ENCODE measurements at places on chromosomes 2 and 18.
A peak's percentile ranks its signal among the peaks of the same experiment; 100 is the strongest.

GRCh38 chr2:74128206-74128605 lies 19.5 kb downstream of the BOLA3 start:
- no peak for DNase-seq

- no peak for DNase-seq
These were observed 138.9 kb upstream of the SETBP1 start for GRCh38 chr18:44541781-44542180.

GRCh38 chr2:101089419-101089818 lies 61.8 kb downstream of the TBC1D8 start:
- no peak for DNase-seq

- peak; percentile 37 for DNase-seq
These were observed 467 bp downstream of the PUM2 start for GRCh38 chr2:20350041-20350712.

DNA sequence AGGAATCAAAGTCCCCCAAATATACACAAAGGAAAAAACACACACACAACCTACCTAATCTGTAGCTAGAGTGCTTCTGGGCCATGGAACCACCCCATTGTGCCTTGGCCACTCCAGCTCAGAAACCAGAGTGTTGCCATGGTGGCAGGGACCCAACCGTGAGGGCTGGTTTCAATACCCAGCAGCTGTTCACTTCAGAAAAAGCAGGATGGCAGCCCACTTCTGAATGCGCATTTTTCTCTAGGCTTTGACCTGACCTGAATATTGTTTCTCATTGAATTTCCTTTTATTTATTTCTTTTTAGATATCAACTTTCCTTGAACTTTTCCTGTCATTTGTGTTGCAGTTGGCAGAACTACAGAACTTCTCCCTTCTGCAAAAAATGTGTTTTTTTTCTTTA lies 43.0 kb upstream of the EHBP1 start:
- no peak for DNase-seq

- DNase-seq: no peak
These were observed 50.8 kb downstream of the DNMT3A start for GRCh38 chr2:25290811-25291495.

- DNase-seq: no peak
These were observed 182.9 kb upstream of the TPO start for GRCh38 chr2:1230155-1230893.

GRCh38 chr2:156492979-156493378 lies 56.8 kb downstream of the GPD2 start:
- DNase-seq: no peak

- DNase-seq: no peak
These were observed 45.1 kb downstream of the DHX57 start for GRCh38 chr2:38830526-38831159.

GRCh38 chr2:43792653-43793052 lies 18.8 kb downstream of the DYNC2LI1 start:
- no peak for DNase-seq

DNA sequence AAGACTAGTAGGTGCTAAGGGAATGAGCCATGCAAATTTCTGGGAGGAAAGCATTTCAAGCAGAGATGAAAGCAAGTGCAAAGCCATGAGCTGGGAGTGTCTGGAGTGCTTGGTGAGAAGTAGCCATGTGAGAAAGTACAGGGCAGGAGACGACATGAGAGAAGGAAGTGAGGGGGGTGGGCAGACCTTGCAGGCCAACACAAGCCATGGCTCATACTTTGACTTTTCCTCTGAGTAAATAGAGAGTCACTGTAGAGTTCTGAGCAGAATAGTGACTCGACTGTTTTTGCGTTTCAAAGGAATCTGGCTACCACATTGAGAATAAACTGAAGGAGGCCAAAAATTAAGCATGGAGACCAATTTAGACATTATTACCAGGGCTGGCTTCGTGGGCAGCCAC lies 42.2 kb downstream of the SCN2A start:
- no peak for DNase-seq

DNA sequence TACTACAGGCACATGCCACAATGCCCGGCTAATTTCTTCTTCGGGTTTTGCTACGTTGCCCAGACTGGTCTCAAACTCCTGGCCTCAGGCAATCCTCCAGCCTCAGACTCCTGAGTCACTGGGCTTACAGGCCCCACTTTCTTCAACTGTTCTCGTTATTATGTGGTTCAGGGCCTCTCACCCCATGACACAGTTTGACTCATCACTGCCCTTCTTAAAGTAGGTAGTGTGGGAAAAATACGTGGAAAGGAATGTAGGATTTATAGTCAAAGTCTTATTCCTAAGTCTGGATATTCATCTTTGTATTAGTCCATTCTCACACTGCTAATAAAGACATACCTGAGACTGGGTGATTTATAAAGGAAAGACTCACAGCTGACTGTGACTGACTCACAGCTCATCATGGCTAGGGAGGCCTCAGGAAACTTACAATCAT lies 19.4 kb downstream of the CENPA start:
- no peak for DNase-seq

DNA sequence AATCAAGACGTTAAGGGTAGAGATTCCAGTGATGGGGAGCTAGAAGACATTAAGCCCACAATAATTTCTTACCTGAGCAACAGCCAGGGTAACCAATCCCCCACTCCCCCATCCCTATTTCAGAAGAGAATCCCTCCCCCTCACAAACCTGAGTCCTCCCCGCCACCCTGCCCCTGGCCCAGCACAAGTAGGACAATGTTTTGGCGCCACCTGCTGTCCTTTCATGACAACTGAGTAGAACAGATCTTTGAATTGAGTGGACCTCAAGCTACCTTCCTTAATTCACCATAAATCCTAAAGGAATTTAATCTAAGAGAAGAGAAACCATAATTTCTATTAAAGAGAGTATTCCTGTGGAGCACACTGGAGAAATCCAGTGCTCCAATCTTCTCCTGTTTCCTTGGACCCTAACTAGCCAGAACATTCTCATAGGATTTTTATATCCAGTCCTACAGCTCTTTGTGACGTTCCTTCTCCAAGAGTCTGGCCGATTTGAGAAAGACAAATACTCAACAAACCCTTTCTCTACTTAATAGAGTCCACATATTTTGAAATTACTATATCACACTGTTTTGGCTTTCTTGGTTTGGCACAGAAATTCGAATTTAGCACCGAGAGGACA lies 41.1 kb downstream of the NHEJ1 start:
- no peak for DNase-seq

GRCh38 chr2:171309455-171310286 lies 124.1 kb downstream of the METTL8 start:
- no peak for DNase-seq

- DNase-seq: no peak
These were observed 97.8 kb downstream of the B3GNT2 start for GRCh38 chr2:62293490-62294271.

- DNase-seq: no peak
These were observed 10.2 kb downstream of the ZNF516 start for GRCh38 chr18:76484749-76485387.

- no peak for DNase-seq
These were observed 59.5 kb downstream of the TTN start for GRCh38 chr2:178747767-178748166.

DNA sequence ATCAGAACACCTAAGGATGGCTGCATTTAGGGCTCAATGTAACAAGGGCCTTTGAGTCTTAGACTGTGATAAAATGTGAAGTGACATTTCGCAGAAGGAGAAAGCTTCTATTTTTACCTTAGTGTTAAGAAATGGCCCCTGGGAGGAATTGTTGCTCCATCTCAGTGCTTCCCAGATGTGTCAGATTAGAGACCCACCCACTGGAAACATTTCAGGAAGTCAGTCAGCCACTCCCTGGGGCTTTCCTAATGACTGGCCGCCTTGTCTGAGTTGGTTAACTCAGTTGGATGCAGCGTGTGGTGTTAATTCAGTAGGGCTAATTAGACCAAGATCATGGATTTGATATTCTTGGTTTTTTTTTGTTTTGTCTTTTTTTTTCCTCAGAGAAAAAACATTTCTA lies 355.9 kb downstream of the PIK3C3 start:
- no peak for DNase-seq

DNA sequence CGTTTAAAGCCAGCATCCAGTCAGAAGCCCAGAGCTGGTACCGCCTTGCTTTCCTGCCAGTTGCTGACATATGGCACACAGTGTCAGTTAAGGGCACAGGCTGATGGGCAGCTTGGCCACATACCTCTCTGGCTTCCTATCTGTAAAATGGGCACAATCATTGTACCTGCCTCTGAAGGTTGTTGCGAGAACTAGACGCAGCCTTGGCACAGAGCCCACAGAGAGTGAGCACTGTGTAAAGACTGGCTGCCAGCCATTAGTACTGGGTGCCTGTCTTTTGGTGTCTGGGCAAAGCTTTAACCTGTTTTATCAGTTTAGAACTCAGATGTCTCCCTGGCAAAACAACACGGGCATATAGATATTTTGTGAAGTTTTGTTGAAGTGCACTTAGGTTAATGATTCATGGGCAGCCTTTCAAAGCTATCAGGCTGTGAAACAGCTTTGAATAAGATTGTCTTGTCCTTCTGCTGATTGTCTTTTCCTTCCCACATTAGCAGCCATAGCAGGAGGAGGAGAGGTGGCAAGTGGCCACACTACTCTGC lies 269.5 kb downstream of the NEDD4L start:
- no peak for DNase-seq

- DNase-seq: no peak
These were observed 64.1 kb downstream of the BCL2 start for GRCh38 chr18:63255435-63255834.

GRCh38 chr2:20196053-20196656 lies 28.8 kb downstream of the SDC1 start:
- no peak for DNase-seq

DNA sequence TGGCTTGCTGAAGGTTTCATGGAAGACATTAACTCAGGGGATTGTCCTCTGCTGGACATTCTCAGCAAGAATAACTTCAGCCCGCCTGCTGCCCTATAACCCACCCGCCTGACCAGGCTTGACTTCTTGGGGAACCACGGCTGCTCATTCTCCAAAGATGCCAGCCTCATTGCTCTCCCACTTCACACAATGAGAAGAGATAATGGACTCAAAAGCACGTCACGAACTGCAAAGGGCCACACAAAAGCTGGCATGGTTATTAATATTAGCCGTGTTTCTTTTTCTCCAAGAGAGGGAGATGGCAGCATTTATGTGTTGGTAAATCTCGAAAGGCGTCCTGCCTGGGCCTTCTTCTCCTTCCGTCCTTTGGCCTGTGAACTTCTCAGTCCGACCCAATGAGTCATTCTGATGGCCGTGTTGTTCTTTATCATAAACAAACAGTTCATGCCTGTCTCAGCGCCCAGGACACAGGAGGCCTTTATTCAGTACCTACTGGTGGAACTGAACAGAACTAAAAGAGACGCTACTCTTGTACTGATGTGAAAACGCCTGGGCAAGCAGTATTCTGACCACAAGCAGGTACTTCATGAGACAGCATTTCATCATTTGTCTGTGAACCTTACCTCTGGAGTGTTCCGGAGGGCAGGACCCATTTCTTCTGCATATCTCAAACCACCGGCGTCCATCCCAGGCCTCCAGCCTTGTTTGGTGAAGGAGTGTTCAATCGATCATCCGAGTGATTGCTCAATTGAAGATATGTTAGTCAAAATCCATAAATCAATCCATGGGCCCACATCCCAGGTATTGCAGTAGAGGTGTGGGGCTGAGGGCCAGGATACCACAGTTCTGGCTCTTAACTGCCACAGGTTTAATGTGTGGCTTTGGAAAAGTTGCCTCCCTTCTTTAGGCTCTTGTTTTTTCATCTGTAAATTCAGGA lies 25.1 kb upstream of the KLHL29 start:
- DNase-seq: no peak

DNA sequence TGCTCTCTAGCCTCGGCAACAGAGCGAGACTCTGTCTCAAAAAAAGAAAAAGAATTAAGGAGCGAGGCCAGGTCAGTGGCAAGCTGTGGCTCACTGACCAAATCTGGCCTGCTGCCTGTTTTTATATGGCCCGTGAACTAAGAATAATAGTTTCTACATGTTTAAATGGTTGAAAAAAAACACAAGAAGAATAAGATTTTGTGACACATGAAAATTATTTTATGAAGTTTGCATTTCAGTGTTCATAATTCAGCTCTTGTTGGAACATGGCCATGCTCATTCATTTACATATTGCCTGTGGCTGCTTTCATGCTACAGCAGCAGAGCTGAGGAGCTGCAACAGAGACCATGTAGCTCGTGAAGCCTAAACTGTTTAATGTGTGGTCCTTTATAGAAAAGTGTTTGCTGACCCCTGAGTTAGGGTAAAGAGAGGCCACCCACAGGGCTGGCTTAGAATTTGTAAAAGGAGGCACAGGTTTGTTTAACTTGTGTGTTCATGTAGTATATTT lies 59.5 kb downstream of the MFSD6 start:
- DNase-seq: no peak

GRCh38 chr2:73253400-73253799 lies 19.3 kb downstream of the CCT7 start:
- DNase-seq: no peak

GRCh38 chr2:223920109-223920508 lies 25.0 kb downstream of the WDFY1 start:
- no peak for DNase-seq

DNA sequence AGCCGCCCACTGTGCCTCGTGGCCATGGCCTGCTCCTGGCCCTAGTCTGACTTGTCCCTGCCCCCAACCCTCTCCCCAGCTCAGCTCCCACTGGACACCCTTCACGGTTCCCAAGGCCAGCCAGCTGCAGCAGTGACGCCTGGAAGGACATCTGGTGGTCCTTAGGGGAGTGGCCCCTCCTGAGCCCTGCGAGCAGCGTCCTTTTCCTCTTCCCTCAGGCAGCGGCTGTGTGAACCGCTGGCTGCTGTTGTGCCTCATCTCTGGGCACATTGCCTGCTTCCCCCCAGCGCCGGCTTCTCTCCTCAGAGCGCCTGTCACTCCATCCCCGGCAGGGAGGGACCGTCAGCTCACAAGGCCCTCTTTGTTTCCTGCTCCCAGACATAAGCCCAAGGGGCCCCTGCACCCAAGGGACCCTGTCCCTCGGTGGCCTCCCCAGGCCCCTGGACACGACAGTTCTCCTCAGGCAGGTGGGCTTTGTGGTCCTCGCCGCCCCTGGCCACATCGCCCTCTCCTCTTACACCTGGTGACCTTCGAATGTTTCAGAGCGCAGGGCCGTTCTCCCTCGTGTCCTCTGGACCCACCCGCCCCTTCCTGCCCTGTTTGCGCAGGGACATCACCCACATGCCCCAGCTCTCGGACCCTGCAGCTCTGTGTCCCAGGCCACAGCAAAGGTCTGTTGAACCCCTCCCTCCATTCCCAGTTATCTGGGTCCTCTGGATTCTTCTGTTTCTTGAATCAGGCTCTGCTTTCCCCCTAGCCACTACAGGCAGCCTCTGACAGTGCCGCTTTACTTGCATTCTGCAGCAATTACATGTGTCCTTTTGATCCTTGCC lies 35.8 kb downstream of the ANO7 start:
- DNase-seq: no peak

- DNase-seq: no peak
These were observed 58.1 kb downstream of the MAP3K19 start for GRCh38 chr2:134988994-134989605.
